Bronchial epithelial cell (primary cell): ENCODE measurements at places on chromosomes 4 and X. TPM values are rescaled to one million over a fixed set of nuclear protein-coding genes. Genes with fewer than 3 reads are reported as not detected.

FRAS1 gene
- 12.2 and 13.7 TPM in 2 replicates for total RNA-seq

USP17L11 gene
- not detected in 2 replicates for total RNA-seq

RTL9 gene
- not detected in 2 replicates for total RNA-seq

DNA sequence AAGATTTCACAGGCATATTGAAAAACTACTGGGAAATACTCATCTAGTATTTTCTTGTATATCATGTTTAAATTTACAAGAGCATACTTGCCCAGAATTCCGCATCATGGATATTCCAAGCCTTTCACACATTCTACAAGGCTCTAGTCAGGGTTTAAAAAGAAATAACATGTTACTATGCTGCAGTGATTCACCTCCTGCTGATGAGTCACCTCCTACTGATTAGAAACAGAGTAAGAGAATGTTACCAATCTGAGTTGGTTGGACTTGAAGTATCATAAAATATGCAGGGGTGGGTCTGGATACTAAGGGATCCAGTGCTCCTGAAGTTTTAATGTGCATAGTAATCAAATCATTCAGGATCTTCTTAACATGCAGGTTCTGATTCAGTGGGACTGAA is 192.0 kb upstream of the ANK2 start:
- peak; percentile 99 for DNase-seq

DNA sequence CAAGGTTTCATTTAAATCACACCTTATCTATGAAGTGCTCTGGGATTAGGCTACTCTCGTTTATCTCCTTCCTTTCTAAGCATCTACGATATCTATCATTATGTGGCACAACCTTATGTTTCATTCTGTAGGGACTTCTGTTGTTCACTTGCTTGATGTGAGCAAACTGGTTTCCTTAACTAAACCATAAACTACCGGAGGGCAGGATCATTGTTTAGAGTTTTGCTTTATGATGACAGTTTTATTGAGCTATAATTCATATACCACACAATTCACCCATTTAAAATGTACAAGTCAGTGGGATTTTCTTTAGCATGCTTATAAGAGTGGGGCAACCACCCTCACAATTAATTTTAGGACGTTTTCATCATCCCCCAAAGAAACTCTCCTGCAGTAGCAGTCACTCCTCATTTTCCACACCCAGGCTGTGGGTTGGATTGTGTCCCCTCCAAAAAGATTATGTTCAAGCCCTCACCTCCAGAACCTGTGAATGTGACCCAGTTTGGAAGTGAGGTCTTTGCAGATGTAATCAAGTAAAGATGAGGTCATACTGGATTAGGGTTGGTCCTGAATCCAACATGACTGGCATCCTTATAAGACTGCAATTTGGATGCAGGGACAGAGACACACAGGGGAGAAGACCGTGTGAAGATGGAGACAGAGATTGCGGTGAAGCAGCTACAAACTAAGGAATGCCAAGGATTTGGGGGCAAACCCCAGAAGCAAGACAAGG is 42.1 kb upstream of the SH3RF1 start:
- DNase-seq: no peak

DNA sequence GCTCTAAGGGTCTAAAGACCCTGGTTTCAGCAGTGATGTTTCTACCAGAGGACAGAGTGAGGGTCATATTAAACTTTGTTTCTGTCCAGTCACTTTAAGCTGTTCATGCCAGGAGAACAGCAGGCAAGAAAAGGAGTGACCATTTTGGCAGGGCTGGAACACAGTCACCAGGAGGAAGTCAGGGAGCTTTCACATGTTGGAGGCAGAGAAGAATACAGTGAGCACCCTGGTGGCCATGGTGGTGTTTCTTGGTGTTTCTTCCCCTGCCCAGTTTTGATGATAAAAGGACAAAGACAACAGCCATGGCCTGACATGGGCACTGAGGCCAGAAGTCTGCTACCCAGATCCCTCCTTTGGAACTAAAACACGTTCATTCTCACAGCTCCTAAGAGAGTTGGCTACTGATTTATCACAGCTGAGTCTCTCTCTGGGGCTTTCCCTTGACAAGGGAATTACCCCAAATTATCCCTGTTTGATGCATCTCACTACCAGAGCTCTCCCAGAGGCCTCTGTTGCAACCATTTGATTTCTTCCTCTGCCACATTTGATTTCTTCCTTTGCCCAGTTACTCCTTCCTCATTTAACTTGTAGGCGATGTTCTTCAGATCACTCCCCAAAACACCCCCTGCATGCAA is 106.4 kb upstream of the NWD2 start:
- DNase-seq: no peak

- peak; percentile 99 for DNase-seq
Observed at GRCh38 chr4:108544481-108544880, 75.9 kb upstream of the RPL34 start.

WDR17 gene
- total RNA-seq: under 0.01 and 0.13 TPM in 2 replicates

DNA sequence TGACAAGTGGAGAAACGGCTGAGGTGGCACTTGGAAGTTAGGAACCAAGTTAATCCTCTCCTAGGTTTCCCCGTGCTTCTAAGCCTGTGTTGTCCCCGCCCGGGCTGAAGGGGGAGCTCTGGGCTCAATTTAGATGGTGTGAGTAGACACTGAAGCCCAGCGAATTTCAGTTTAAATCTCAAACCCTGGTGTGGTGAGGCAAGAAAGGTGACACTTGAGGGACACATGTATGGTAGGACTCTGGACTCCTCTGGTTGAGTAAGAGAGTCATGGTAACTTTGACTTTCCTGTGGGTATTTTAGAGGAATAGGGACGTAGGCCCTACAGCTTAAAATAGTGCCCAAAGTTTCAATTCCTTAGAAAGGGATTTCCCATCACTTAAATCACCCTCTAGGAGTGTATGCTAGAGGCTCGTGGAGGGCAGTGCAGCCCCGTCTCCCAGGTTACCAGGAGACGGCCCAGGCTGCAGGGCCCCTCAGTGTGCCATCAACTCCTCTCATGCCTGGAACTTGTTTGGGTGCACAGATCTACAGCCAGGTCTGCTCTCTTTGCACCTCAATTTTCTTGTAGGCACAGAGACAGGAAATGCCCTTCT is 24.0 kb downstream of the HAND2 start:
- no peak for DNase-seq

ENPP6 gene
- not detected in 2 replicates for total RNA-seq

CORIN gene
- total RNA-seq: 0.26 and 0.38 TPM in 2 replicates

DNA sequence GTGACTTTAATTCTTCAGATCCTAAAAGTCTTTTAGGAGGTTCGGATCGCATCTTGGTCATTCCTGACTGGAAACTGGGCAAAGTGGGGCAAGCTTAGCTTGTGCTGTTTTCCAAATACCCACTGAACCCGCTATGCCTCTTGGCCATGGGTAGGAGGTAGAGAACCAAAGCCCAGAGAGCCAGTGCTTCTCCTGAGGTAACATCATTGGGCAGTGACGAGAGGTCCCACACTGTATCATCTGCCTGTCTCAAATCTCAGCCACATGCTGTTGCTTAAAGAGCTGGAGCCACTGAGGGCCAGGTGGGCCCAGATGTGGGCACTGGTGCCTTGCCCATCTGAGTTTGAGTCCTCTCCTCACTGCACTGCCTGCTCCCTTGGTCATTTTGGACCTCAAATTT is 68.2 kb downstream of the SLC2A9 start:
- DNase-seq: no peak

DNA sequence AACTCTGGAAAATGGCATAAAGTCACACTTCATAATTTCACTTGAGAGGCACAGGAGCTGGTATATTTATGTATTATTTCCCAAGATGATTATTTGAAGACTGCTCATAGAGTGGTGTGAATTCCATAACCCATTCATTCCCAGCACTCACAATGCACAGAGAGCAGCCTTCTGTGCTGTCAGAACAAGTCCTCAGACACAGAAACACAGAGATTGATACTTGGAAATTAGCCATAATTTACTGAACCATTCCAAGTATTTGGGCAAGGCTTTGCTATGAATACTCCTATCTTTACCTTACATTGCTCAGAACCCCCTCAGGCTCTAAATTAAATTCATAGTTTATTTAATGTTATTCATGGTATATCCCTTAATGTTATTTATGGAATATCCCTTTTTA is 53.6 kb downstream of the PABPC4L start:
- peak; percentile 1 for DNase-seq
